ENCODE measurements at places on chromosomes 5 and 9.

DNA sequence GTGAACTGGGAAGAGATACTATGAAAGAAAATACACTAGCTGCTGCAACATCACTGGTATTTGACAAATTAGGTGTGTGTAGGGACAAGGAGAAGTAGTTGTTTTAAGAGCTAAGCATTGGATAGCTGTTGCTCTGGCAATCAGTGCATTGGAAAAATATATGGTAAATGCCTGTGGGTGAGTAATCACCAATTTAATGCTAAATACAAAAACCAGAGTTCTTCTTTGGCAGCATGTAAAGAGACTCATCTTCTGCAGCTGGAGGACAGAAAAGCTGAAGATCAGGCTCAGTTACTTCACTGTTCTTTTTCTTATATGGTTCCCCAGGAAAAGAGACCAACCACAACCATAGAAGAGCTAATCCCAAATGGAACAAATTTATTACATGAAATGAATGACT is 201.8 kb upstream of the MPDZ start:
- DNase-seq: no peak

DNA sequence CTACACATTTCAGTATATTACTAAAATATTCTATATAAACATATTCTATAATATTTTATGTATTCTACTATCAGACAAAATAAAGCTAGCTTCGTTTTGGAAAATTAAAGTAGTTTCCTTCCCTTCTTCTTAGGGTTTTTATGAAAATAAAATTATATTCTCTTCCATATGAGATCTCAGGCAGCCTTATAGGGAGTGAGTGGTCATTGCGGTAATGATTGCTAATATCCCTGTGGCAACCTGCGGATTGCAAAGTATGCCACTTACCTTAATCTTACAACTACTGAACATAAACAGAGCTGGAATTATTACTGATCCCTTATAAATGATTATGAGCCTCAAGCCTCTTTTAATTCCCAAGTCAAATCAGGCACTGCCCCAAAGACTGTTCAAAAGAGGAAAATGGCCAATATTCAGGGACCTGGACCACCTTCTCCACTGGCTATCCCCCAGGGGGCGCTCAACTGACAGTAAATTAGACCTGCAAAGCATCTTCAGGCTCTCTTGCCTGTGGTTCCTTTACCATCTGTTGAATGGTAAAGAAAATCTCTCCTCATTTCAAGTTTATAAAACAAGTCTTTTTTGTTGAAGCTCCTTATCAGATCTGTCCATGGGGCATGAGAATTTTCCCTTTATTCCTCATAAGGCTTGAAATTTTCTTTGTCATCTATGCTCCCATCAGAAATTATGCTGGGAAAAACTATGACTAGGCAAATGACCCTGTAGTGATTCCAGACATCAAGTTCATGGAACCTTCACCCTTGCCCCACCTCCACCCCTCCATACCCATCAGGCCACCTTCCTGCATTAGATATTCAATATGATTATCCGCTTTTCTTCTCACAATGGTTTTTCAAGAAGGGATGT is 163.9 kb downstream of the CEMIP2 start:
- DNase-seq: peak; percentile 72

DNA sequence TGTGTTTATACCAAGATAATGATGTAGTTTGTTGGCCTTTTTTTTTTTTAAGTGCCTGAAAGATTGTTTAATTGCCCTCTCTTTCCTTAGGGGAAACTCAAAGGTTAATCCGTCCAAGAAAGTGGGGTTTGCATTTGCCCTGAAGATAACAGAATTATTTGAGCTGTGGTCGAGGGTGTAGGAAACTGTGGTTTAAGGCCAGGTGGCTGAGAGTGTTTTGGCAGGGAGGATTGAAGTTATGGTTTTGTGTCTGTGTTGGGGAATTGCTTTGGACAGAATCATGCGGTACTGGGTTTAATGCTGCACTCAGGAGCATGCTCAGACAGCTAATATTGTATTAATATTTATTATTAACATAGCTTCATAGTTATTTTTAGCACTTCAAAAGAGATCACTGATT is 509.8 kb downstream of the EBF1 start:
- DNase-seq: no peak

- no peak for DNase-seq
Observed at GRCh38 chr5:476102-476813, 33.3 kb downstream of the EXOC3 start.

DNA sequence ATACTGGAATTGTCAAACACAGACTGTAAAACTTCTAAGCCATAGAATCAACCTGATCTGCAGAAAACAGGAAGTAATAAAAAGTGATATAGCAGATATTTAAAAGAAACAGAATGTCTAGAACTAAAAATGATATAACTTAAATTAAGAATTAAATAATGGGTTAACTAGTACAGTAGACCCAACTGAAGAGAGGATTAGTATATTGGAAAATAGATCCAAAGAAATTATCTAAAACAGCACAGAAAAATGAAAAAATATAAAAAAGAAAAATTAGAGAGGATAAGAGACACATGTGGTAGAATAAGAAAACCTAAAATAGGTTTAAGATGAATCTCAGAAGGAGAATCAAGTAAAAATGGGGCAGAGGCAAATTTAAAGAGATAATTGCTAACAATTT is 219.9 kb downstream of the SEMA6A start:
- DNase-seq: no peak

- DNase-seq: no peak
Observed at GRCh38 chr5:98517560-98518366, 255.7 kb upstream of the RGMB start.

- no peak for DNase-seq
Observed at GRCh38 chr5:120919017-120919416, 454.9 kb downstream of the PRR16 start.

DNA sequence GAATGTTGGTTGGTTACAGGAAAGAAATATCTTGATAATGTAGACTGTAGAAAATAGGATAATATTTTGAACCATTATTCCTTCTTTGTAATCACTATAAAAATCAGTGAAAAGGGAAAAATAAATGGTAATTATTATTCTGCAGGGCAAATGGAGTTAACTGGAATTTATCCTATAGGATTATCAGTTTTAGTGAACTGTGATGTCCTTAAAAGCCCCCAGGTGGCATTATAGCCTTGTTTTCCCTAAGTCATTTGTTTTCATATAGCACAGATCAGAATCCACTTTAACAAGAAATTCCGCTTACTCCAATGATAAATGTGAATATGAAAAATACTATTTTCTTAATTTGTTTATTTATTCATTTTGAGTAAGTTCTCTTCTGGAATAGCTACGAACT is 26.2 kb upstream of the WDR41 start:
- DNase-seq: no peak

- DNase-seq: no peak
Observed at GRCh38 chr5:81058121-81058520, 98.0 kb downstream of the RASGRF2 start.

DNA sequence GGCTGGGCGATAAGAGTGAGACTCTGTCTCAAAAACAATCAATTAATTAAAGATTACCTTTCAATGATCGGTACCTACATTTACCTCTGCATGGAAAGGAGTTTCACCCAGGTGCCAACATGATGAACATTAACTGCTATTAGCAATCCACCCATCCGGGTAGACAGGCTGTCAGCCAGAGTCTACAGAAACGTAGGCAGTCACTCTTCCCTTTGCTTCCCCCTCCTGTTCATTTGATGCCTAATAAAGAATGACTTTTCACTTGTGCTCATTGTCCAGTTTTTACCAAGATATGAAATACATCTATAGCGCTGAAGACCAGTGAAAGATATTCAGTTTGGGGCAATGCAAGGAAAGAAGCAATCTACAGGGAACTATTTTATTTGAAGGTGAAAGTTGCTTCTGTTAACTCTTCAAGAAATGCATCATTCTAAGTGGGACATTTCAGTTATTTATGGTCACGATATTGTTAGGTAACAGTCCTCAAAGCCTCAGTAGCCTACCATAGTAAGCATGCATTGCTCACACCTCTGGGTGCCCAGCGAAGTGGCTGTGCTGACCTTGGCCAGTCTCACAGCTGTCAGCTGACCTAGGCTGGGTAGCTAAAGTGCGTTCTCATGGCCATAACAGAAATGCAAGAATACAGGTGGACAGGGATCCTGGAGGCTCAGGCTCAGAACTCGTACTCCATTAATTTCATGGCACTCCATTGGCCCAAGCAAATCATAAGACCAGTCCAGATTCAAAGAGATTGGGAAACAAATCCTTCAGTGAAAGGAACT is 87.2 kb upstream of the DMRT1 start:
- no peak for DNase-seq

DNA sequence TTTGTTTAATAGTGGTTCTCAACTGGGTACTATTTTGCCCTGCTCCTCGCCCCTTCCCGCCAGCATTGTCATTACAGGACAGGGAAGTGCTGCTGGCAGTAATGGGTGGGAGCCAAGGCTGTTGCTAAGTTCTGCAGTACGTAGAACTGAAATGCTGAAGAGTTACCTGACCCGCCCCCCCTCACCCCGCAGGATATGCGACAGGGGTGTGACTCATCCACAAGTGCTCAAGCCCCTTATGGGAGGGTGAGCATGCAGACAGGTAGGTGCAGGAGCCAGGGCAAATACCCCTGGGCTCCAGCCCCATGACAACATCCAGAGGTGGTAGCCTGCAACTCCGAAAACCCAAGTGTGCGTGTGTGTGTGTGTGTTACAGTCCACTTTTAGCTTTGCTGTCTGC is 35.7 kb downstream of the LRRC70 start:
- DNase-seq: no peak

DNA sequence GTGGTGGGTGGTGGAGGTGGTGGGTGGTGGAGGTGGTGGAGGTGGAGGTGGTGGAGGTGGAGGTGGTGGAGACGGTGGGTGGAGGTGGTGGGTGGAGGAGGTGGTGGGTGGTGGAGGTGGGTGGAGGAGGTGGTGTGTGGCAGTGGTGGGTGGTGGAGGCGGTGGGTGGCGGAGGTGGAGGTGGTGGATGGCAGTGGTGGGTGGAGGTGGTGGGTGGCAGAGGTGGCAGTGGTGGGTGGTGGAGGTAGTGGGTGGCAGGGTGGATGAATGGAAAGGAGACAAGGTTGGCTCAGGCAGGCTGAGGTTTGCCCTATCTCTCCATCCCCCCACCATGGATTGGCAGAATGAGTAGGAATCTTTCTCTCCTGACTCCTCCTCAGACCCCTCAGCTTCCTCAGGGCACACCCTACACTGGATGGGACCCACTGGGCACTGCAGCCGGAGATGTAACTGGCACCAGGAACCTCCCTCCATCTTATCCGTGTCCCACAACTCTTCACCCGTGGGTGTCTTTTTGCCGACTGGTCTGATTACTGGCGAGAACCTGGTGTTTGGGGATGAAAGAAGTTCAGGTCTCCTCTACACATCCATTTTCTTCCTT is 166.3 kb downstream of the C9orf50 start:
- no peak for DNase-seq

DNA sequence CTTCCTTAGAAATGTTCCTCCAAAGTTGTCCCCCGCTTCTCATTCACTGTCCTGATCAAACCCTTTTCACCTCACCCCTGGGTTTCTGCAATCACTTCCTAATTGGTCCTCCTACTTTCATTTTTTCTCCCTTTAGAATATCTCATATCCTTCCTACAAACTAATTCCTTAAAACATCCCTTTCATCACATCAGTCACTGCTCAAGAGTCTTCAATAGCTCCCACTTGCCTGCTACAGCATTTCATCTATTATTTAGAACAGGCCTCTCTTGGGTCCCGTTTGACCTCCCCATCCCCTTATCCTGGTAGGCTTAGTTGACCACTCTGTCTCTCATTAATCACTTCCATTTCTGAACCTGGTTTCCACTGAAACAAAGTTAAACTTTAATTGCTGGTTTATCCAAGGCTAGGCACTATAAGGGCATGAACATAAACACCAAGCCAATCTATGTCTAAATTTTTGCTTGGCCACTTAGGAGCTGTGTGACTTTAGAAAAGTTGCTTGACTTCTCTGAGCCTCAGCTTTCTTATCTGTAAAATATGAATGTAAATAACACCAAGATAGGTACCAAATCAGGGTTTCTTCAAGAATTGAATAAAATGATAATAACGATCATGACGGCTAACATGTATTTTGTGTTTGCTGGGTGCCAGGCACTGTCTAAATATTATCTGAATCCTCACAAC is 202.1 kb upstream of the WWC1 start:
- DNase-seq: no peak

DNA sequence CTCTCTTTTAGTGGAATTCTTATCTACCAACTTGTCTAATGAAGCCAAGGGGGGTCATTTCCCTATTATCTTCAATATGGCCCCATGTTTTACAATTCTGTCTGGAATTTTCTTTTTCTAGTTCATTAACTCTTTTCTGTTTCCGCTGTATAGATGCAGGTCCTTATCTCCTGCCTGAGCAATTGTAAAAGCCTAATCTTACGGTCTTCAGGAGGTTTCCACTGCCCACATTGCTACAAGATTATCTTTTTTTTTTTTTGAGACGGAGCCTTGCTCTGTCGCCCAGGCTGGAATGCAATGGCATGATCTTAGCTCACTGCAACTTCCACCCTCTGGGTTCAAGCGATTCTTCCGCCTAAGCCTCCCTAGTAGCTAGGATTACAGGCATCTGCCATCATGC is 132.3 kb downstream of the UNC13B start:
- DNase-seq: no peak

- no peak for DNase-seq
Observed at GRCh38 chr5:28954074-28954473, 1915.7 kb upstream of the CDH9 start.

- DNase-seq: no peak
Observed at GRCh38 chr5:6766604-6767093, 53.4 kb downstream of the TENT4A start.

DNA sequence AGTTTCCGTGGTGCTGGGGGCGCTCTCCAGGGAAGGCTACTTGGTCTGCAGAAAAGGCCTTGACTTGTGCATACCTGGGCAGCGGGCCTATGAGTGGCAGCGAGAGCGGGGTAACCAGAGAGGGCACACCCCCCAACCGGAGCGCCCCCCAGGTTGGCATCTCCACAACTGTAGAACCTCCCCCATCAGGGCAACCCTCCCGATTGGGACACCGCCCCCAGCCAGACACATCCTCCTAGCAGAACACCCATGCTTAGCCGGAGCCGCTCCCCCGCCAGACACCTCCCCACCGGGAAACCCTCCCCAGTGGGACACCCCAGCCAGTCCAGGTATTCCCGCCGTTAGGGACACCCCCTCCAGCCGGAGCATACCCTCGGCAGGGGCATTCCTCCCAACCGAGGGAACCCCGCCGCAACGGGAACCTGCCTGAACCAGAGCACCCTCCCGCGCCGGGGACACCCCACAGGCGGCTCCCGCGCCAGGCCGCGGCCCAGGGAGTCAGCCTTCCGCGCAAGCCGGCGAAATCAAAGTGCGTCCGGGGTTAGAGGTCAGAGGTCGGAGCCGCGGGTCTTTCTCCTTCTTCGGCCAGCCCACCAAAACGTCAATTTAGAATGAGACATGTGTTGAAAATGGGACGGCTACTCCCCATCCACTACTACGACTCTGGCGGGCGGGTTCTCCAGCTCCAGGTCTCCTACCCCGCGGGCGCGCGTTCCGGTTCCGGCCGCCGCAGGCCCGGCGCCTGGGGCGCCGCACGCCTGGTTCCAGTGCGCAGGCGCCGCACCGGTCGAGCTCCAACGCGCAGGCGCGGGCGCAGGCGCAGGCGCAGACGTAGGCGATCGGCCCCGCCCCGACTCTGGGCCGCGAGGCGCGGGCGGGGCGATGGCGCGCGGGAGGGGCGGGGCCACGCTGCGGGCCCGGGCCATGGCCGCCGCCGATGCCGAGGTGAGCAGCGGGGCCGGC is at the start of gene EHMT1:
TSS of gene EHMT1 (plus strand) at position 901 of the 963 bp plus-strand sequence. CDS start at position 925, 24 bp downstream.
- DNase-seq: peak; percentile 99

GRCh38 chr9:117050007-117050406 is 362.9 kb downstream of the TRIM32 start:
- DNase-seq: no peak

GRCh38 chr9:101705135-101705661 is 33.2 kb downstream of the GRIN3A start:
- peak; percentile 34 for DNase-seq
